ENCODE measurements at places on chromosomes 6 and 20. TPM values are rescaled to one million over a fixed set of nuclear protein-coding genes. Genes with fewer than 3 reads are reported as not detected.

The CPNE5 gene
- total RNA-seq, result 0.26 TPM

DNA sequence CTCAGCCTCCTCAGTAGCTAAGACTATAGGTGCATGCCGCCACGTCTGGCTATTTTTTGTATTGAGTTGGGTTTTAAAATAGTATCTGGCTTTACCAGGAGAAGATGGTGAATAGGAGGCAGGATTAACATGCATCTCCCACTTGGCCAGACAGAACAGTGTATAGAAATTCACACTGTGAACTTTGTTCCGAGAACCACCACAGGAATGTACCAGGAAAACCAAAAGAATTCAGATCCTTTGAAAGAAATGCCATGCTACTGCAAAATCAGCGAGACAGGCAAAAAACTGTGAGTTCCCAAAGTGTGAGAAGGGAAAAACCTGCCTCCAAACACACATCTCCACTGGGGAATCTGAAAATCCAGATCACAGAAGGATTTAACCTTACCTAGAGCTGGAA lies 327.6 kb downstream of the NKAIN2 start:
- peak; percentile 54 for DNase-seq

DNA sequence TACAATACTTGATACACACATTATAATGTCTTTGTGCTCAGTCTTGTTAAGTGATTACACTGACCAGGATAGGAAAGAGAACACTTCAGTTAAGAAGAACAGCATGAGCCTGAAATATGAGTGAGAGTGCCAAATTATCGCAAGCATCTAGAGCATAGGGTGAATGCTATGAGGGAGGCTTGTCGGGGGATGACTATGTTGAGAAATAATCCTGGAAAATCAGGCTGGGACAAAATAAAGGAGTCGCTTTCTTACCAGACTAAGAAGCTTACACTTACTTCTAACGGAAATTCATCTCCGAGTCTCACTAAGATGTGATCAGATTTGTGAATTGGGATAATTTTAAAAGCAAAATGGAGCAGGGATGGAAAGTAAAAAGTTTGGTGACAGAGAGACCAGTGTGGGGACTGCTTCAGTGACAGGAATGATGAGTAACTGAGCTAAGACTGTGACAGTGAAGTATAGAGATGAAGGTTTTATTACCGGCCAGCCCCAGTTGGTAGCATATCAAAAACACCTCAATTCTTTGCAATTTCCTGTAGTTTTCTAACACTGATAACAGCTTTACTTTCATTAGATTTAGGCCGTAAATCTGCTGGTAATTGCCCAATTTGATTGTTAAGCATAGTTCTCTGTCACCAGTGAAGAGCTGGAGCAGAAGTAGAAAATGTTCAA lies 48.4 kb upstream of the DEFB112 start:
- DNase-seq, result no peak

DNA sequence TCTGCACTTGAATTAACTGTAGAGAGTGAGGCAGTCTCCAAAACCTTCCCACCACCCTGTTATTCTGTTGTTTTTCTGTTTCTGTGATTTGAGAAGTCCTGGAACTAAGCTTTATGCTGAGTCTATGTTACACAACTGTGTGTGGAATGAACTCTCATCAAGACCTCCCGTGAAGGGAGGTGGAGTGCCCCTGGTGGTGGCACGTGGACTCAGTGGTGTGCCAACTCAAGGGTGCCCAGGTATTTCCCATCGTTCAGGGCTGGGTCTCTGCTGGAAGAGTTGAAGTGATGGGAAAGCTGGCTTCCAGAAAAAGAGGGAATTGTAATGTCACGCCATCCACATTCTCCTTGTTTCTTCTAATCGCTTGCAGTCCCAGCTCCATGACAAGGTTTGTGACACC lies 374.2 kb downstream of the SMOC2 start:
- DNase-seq, result no peak

GRCh38 chr6:163461696-163462095 lies 47.2 kb downstream of the QKI start:
- DNase-seq, result no peak

DNA sequence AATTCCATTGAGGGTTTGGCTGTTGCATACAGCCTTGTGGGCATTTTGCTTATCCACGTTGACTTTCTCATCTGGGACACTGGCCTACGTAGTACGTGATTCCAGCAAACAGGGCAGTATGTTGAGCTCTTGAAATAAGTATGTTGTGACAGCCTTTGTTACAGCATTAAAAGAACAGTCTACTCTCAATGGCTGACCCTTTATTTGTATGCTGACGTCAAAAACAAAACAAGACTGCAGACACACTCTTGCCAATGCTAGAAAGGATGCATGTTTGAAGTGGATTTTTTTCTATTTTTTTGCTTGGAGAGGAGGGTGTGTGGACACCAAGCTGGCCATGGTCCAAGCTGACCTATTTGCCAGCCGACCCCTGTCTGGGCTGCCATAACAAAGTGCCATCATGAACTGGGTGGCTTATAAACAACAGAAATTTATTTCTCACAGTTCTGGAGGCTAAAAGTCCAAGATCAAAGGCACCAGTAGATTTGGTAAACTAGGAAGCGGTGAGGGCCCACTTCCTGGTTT lies 10.8 kb upstream of the SNHG17 start:
- no peak for DNase-seq

- no peak for DNase-seq
Observed at GRCh38 chr20:13554076-13554475, 84.7 kb downstream of the TASP1 start.

- no peak for DNase-seq
Observed at GRCh38 chr20:56513161-56514150, 11.1 kb upstream of the FAM209A start.

GRCh38 chr20:57124800-57125517 lies 141.5 kb downstream of the BMP7 start:
- DNase-seq, result no peak

The HMGA1 gene
- total RNA-seq, result 121 TPM

The MICB gene
- 17.2 TPM for total RNA-seq

DNA sequence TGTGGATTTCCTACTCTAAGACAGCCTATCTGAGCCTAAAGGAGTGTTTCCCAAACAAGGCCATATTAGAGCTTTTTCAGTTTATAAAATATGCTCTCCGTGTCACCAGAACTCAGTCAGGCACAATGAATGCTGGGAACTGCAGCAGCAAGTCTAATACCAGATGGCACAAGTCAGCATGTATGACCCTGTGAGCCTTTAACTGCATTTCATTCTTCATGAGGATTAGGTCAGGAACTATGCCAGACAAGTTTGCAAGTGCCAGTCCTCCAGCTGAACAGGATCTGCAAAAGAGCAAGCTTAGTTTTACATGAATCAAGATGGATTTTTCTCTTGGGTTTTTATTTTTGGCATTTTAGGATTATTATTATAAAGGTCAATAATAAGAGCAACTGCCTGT lies 66.7 kb upstream of the SAMD5 start:
- DNase-seq, result peak; percentile 25

The FRS3 gene
- 1.8 TPM for total RNA-seq

DNA sequence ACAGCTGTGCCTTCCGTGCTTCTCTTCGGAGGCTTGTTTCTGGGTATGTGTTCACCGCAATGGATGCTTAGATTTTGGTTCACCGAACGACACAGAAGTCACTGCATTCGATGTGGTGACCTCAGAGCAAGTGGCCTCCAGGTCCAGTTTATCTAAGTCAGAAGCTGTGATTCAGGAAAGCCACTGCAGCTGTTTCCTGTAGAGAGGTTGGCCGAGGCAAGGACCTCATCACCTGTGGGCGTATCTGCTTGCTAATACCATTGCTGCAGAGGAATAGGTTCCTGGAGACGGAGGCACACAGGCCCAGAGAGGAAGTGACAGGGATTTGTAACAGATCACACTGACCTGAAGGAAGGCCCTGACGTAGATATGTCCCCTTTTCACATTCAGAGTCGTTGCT lies 82.7 kb downstream of the FARS2 start:
- DNase-seq, result no peak

The WASF1 gene
- total RNA-seq, result 13.2 TPM

The LY6G6D gene
- total RNA-seq, result not detected

GRCh38 chr6:148720406-148720805 lies 26.4 kb upstream of the UST start:
- DNase-seq, result peak; percentile 22

- peak; percentile 28 for DNase-seq
Observed at GRCh38 chr20:13777171-13777601, 7.5 kb downstream of the ESF1 start.

DNA sequence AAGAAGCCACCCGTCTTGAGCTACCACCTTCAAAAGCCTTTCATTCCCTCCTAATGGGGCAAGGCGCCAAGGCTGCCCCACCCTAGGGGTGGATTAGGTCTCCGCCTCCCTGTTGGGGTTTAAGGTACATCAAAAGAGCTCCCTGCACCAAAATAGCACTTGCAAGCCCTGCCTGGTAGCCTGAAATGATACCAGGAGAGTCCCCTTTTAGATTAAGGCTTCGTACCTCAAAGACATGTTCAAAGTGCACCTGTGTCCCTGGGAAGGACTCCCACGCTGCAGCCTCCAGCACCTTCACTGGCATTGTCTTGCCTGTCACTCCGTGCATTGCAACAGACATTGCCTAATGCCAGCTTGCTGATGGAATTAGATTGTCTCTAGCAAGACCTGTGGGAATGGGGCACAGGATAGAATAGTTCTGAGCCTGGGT lies 15.7 kb upstream of the CDKN1A start:
- DNase-seq, result no peak

GRCh38 chr6:131685266-131685780 lies 15.9 kb downstream of the OR2A4 start:
- no peak for DNase-seq

- no peak for DNase-seq
Observed at GRCh38 chr6:87122477-87122876, 27.6 kb upstream of the CGA start.

The BMP2 gene
- total RNA-seq, result 15.9 TPM

DNA sequence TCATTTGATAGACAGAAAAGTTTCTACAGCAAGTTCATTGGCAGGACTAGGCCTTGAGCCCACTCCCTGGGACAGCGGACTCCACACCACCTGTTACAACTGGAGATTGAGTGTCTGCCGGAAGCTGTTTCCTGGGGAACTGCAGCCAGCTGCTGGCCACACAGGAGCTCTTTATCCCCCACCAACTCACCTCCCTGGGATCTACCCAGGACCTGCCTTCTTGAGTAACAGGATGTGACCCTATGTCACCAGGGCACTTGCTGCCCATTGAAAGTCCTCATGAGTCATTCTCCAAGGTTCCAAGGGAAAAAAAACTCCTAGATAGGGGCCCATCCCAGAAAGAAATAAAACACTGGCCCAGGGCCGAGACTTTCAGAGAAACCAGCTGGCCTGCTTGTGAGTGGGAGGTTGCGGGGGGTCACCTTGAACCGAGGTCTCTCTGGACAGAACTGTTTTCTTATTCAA lies 37.4 kb upstream of the SLC9A8 start:
- peak; percentile 87 for DNase-seq

DNA sequence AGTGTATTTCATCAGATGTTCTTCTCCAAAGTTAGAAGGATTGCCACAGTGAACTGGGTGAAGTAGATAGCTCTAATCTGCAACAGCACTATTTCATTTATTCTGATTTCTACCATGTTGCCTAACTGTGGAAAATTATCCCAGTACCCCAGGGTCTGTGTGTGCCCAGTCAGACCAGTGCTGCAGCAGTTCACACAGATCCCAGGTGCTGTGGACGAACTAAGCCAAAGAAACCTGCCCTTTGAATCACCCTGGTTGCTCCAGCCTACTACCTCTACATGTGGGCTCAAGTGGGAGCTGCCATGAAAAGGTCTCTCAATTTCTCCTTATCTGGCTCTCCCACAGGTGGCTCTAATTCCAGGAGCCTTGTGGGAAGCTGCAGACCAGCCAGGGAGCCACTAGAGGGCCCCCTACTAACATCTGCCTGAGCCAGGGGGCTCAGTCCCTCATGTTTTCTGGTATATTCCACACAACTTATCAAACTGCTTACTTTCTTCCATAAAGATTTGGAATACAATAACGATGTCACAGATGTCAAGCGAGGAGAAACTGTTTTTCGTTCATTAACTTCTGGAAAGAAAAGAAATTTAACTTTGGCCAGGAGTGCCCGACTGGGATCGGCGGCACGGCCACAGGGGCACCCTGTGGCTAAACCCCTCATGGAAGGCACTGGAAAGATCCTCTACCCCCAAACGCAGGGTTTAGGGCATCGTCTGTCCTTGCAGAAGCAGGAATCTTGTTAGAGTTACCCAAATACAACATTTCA lies 31.6 kb upstream of the LY86 start:
- no peak for DNase-seq

The HSPA12B gene
- 0.17 TPM for total RNA-seq

GRCh38 chr20:12699374-12700228 lies 309.2 kb upstream of the SPTLC3 start:
- no peak for DNase-seq

GRCh38 chr20:38112261-38112929 lies 52.7 kb downstream of the TGM2 start:
- no peak for DNase-seq

The RIPPLY2 gene
- not detected for total RNA-seq

The MCM9 gene
- total RNA-seq, result 12.3 TPM

The KIAA1755 gene
- 2.8 TPM for total RNA-seq

DNA sequence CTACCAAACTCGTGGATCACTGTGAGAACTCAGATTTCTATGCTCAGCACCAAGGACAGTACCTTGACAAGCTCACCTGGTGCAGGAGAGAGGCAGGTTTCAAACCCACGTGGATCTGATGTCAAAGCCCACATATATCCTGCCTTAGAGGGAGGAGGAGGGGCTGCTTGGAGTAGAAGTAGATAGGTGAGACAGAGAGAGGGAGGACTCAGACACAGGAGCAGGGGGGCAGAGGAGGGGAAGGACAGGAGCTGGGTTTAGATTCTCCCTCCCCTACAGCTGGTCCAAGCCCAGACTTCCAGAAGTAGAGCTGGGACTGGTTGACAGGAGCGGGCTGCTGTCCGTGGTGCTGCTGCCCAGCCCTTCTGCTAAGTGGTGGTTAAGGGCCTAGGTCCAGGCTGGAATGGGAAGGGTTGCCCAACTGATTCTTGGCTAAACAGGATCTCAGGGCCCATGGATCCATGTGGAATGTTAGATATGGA lies 77.5 kb downstream of the CDH22 start:
- peak; percentile 40 for DNase-seq

GRCh38 chr20:10705801-10706459 lies 32.1 kb upstream of the JAG1 start:
- no peak for DNase-seq

GRCh38 chr6:104858642-104859041 lies 1.1 kb downstream of the HACE1 start:
- DNase-seq, result peak; percentile 2

The PEX7 gene
- 18.0 TPM for total RNA-seq

DNA sequence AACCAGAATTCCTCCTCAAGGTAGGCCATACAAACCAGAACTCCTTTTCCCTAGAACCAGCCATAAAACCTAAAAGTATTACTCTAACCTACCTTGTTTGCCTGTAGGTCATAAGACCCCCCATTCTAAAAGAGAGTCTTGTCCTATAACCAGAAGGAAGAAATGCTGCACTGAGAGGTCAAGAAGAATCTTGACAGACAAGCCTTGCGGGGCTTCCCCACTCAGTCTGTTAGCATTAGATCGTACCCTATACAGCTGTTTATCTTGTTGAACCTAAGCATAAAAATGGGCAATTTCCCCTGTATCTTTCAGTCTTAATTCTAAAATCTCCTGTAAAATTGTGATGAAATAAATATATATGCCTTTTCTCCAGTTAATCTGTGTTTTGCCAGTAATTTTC lies 52.3 kb upstream of the HFE start:
- DNase-seq, result no peak

Measured in fibroblast of lung (primary cell).